Stimulated activated CD4-positive, alpha-beta T cell treated with anti-CD3 and anti-CD28 coated beads, Interleukin-12 subunit alpha, Interleukin-12 subunit beta, amount 100 ng/mL, for 4 hours (primary cell): ENCODE measurements at places on chromosomes 3 and 15.
A peak's percentile ranks its signal among the peaks of the same experiment; 100 is the strongest.

DNA sequence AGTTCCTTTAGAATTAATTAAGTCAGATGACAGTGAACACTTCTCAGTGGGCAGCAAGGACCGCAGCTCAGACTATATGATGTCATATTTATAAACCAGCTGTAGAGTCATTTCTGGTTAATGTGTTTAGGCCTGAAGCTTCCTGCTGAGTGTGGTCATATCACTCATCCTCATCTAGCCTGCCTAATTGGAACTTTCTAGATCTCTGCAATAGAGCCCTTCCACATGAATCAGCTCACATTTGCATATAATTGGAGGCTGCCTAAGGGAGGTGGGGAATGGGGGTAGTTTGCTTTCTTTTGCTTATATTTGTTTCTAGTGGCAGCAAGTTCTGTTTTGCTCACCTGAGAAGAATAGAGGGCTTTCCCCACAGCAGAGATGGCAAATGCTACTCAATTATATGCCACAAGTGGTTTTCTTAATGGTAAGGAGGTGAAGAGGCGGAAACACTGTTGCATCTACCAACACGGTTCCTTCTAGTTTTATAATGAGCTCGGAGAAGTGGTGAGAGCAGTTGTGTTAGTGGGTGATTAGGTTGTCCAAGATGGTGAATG lies 148.1 kb downstream of the KLHL25 start:
- DNase-seq: no peak

GRCh38 chr15:70354346-70354905 lies 256.7 kb upstream of the TLE3 start:
- DNase-seq: no peak

DNA sequence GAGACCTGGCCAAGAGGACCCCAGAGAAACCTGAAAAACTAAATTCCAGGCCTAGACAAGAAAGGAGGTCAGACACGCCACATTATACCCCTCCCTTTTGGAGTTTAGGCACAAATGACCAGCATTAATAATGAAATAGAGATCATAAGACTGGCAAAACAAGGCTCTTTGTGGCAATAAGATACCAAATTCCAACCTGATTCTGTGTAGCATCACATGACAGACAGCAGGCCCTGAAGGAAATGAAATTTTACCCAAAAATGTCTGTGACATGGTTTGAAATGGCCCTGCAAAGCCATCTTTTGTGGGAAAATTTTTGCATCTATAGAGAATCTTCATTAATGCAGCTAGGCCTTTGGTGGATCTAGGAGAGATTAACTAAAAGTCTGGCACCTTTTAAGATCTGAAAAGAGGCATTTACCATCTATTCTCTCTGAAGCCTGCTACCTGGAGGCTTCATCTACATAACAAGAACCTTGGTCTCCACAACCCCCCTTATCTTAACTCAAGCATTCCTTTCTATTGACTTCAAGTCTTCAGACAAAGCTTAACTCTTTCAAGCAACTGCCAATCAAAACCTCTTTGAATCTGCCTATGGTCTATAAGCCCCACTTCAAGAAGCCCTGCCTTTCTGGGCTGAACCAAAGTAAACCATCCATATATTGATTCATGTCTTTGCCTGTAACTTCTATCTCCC lies 8.0 kb downstream of the FAM174B start:
- DNase-seq: no peak

- DNase-seq: no peak
Observed at GRCh38 chr3:126412841-126413692, 18.4 kb downstream of the CFAP100 start.

DNA sequence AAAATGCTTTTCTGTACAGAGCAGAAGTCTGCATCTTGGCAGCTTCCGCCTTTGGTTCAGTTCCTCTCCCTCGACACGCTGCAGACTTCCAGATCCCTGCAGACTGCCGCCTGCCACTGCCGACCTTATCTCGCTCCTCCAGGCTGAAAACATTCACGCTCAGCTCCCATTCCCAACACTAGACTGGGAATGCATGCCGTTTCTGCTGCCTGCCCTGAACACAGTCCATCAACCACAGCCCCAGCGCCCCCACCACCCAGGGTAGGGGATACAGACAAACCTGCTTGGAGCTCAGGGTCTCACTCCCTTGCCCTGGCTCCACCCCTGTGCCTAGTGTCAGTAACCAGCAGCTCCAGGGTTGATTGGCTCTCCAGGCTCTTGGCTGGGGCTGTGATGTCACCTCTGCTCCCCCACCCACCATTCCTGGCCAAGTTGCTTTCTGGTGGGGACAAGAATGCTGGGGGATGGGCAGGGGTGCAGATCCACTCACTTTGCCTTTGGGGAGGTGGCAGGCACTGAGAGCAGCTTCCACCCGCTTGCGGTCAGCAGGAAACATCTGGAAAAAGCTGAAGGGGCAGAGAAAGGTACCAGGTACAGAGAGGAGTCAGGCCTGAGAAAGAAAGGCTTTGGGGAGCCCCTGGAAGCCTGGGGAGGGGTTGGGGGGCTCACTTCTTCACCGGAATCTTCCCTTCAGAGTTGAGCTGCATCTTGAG lies 6.1 kb downstream of the PLCB2 start:
- DNase-seq: no peak

DNA sequence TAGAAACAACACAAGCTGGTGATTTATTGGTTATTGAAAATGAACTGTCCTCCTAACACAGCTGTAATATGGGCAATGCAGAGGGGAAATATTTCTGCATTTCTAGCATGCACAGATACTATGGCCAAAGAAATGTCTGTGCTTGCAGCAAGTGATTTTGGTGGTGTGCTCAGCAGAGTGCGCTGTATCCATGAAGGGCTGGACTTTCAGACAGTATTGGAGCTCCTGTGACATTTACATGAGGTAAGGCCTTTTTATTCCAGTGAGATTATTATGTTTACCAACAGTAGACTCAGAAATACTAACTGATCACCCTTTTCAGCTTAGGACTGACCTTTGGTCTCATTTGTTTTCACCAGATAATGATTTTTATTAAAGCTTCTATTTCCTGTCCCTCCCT lies 1302.6 kb upstream of the EPHA6 start:
- no peak for DNase-seq

DNA sequence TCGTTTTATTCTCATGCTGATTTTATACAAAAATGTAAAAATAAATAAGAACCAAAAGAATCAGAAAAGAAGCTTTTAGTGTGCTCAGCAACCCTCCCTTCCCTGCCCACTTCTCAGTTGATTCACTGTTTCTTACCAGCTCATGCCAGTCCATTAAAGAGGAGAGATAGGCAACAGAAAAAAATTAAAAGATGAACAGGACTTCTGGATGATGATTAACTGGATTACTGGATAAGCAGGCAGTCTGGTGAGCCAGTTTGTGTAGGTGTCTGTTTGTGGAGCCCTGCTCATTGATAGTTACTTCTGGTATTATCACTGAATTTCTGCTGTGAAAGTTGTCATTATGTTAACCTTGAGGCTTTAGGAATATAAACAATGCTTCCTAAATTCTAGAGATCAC lies 15.1 kb upstream of the GPR171 start:
- no peak for DNase-seq

DNA sequence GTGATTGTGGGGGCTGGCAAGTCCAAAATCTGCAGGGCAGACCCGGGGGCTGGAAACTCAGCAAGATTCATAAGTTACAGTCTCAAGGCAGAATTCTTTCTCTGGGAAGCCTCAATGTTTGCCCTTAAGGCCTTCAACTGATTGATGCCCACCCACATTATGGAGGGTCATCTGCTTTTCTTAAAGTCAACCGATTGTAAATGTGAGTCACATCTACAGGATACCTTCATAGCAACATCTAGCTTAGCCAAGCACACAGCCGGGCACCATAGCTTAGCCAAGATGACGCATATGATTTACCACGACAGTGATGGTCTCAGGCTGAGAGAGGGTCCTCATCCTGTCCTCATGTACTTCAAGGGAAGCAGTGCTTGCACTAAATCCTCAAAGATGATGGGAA lies 43.5 kb downstream of the IDH2 start:
- no peak for DNase-seq

- DNase-seq: no peak
Observed at GRCh38 chr3:70011582-70011981, 12.0 kb downstream of the SAMMSON start.

- peak; percentile 80 for DNase-seq
Observed at GRCh38 chr3:16884084-16884747, 539 bp upstream of the PLCL2 start.

GRCh38 chr3:104397713-104398112 lies 969.0 kb upstream of the ALCAM start:
- DNase-seq: no peak

DNA sequence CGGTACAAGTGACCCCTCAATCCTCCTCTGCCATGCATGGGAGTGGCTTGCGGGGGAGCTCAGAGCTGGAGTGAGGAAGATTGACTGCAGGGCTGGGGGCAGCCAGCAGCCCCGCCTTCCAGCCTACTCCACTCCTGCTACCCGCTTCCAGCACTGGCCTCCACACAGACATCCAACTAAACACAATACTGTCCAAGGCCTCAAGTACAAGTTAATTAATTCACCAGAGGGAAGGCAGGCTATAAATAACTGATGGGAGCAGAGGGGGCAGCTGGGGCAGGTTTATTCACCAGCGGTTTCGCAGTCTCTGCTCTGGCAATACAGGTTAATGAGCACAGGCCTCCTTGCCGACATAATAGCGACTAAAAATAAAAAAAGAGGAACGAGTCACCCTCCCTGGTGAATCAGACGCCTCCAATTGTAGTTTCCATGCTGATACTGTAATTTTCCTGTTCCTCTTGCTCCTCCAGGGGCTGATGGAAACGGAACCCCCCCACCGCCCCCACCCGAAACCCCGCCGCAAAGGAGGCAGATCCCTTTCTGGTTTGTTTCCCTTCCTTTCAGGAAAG lies 166.4 kb upstream of the TLE3 start:
- DNase-seq: no peak

GRCh38 chr3:127685708-127686511 lies 13.2 kb downstream of the ABTB1 start:
- no peak for DNase-seq

DNA sequence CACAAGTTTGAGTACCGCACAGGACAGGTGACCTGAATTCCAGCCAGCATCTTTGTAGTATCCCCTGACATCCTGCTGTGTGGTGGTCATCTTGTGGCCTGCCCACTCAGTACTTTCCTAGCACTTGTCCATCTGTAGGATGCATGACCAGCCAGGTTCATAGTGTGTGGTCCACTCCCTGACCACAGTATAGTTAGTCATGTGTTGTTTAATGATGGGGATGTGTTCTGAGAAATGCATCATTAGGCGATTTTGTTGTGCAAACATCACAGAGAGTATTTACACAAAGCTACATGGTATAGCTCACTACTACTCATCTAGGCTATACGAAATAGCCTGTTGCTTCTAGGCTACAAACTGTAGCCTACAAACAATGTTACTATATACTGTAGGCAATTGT lies 16.9 kb upstream of the RBPMS2 start:
- DNase-seq: no peak
